Stimulated activated CD4-positive, alpha-beta T cell treated with anti-CD3 and anti-CD28 coated beads, Interleukin-1b, Interleukin-23, amount 100 ng/mL, for 1 hour (primary cell): ENCODE measurements at places on chromosomes 7 and 10.

- DNase-seq: no peak
These were observed 5.7 kb downstream of the AQP1 start for GRCh38 chr7:30917216-30917893.

DNA sequence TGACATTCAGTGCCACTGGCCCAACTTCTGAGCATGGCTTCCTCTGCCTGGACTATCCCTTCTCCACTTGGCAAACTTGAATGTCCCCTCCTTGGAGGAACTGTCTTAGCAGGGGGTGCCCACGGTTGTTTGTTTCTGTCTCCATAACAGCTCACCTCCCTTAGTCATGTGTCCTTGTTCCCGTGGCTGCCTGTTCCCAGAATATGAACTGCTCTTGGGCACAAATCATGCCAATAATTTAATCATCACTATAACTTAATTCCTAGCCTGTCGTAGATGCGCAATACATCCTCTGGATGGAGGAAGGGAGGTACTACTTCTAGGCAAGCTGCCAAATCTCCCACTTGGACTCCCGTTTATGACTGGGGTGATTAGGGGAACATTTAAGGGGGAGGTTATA is 173.1 kb downstream of the MYOF start:
- DNase-seq: no peak

- peak; percentile 23 for DNase-seq
These were observed at the start of gene MDFIC for GRCh38 chr7:114922026-114922651. MDFIC (plus strand) TSS chr7:114922094; CDS start chr7:114923034, 940 bp downstream.

- DNase-seq: no peak
These were observed 119.2 kb upstream of the NPVF start for GRCh38 chr7:25347360-25348066.

GRCh38 chr10:22479419-22479818 is 134.1 kb downstream of the SPAG6 start:
- no peak for DNase-seq

- no peak for DNase-seq
These were observed 228.4 kb upstream of the DGKB start for GRCh38 chr7:15130666-15131541.

GRCh38 chr7:92412745-92413144 is 34.5 kb upstream of the GATAD1 start:
- DNase-seq: no peak

- no peak for DNase-seq
These were observed 120.6 kb downstream of the MTPAP start for GRCh38 chr10:30228417-30229036.

DNA sequence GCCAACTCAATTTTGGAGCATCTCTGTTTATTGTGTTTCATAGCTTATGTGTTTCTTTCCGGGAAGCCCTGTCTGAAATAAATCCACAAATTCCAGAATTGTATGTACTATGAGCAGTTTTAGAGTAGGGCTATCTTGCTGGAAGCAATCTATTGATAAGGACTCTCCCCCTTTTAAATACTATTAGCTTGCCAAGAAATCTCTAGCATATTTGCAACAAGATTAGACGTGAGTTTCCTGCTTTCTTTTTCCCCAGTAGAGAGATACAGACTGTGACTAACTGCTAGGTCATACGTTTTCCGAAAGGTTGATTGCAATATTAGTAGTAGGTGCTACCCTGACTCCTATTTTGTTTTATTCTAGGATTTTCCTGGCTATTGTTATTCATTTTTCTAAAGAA is 277.0 kb downstream of the MALRD1 start:
- DNase-seq: no peak

GRCh38 chr10:101484175-101484745 is 103.8 kb downstream of the POLL start:
- no peak for DNase-seq

DNA sequence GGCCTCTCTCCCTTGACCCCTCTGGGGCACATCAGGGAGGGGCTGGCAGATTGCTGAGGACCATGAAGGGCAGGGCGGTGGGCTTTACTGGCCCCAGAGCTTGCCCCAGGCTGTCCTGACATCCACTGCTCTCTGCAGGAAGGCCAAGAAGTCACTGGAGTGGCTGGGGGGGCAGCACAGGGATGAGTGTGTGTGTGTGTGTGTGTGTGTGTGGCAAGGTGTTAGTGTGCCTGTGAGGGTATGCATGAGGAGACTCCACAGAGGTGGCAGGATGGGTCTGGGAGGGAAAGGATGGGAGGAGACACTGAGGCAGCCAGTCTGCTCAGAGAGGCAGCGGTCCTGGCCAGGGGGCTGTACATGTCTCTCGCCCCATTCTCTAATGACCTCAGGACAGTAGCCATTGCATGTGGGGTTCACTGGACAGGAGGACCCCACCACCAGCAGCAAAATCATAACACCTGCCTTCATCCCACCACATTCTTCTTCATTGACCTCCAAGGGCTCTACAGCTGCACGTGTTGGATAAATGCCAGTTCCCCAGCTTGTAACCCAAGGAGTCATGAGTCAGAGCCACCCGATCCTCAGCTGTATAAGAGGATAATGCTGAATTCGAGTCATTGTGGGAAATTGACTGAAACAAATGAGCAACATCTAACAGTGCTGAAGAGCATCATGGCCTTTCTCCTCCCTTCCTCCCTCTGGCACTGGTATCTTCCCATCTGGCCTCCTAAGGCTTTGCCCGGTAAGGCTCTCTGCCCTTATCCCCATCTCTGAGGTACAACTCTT is 720.5 kb downstream of the GRID1 start:
- no peak for DNase-seq

GRCh38 chr10:43350156-43350555 is 21.3 kb upstream of the FXYD4 start:
- DNase-seq: no peak

- no peak for DNase-seq
These were observed 85.0 kb upstream of the FGL2 start for GRCh38 chr7:77284616-77285015.

DNA sequence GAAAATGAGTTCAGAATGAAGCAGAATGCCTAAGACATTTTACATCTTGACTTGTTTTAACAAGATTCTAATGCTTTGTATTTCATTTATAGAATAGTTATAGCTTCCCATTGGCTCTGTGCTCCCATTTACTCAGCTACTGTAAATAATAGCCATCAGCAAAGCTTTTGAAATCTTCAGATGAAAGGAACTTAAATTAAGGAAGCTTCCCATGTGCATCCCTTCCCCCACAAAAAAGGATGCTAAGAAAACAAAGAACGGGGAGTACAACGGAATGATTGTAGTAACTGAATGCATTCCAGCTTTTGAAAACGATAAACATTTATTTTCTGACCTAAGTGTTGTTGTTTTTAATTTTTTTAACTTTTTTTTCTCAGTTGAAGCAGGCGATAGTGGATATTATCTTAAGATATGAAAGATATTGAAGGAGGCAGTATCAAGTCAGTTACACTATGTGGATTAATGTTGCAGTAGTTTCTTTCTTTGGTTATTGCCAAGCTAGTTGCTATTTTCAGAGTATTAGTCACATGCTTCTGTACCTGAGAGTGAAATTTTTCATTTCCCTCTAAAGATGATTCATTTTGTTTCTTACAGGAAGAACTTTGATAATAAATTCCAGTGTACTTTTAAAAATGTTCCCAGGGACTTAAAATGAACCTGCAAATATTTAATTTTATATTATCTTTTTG is 129.2 kb downstream of the KCND2 start:
- DNase-seq: no peak

- no peak for DNase-seq
These were observed 146.8 kb downstream of the ADCY1 start for GRCh38 chr7:45720989-45721388.

DNA sequence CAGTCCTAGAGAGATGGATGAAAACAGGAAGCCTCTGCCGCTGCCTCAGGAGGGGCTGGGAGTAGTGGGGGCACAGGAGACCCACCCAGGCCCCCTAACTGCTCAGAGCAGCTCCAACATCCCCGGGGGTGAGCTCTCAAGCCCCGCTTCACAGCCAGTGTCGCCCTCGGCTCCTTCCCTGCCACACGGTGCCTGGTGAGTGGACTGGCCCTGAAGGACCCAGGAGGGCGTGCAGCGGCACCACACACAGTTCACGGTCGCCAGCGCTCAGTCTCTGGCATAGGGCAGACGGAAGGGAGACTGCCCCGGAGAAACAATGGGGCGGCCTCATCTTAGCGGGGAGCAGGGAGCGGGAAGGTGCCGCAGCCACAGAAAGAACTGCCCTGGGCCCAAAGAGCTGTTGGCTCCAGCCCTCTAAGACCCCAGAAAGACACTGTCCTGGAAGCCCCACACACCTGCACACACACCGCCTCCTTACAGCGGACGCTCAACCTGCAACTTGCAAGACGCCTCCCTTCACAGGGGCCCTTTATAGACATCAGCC is 1.2 kb downstream of the CLDN15 start:
- no peak for DNase-seq

DNA sequence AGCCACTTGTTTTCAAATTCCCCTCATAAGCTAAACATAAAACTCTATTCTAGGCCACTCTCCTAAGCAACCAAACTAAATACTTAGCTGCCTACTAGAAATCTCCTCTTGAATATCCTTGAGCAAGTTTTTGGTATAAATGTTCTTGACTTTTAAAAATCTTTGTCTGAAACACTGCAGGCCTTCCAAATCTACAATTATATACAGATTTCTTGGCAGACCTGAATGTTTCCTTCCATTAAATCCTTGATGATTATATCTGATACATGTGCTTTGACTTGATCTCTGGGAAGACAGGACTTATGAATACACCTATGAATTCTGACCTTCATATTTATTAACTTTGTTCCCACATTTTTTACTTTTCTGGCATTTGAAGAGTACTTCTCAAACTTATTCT is 314.5 kb downstream of the CACNA2D1 start:
- no peak for DNase-seq

DNA sequence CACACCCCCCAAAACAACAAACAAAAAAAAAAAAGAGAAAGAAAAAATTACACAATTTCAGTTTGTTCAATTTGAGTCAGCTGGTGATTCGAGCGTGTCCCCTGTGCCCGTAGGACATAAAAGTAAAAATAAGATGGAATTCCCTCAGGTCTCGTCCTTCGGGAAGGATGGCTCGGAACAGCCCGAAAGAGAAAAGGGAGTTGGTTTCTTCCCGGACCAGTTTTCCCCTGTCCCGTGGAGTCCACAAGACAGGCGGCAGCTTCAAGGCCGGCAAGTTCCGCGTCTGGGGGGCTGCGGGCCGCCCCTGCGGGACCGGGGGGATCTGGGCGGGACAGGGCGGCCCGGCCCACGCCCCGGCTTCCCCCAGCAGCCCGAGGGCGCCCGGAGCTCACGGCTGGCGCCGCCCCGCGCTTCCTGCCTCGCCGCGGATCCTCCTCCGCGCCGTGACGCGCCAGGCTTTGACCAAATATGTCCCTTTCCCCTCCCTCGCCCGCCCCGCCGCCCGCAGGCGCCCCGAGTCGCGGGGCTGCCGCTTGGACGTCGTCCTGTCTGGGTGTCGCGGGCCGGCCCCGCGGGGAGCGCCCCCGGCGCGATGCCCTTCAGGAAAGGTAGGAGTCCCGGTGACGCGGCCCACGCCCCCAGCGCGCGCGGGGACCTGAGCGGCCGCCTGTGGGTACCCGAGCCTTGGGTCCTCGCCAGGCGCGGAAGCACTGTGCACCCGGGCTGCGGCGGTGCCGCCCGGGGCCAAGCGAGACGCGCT is 55.8 kb downstream of the RBM17 start:
- DNase-seq: peak; percentile 76

- no peak for DNase-seq
These were observed 1691.6 kb upstream of the LRRTM3 start for GRCh38 chr10:65234261-65234660.

- DNase-seq: no peak
These were observed 95.3 kb upstream of the TCERG1L start for GRCh38 chr10:131406676-131407392.

- no peak for DNase-seq
These were observed 5.5 kb upstream of the DUSP5 start for GRCh38 chr10:110492069-110492822.

GRCh38 chr7:17318146-17318545 is 19.7 kb downstream of the AHR start:
- DNase-seq: no peak

GRCh38 chr7:110637252-110637651 is 453.7 kb upstream of the LRRN3 start:
- DNase-seq: no peak

- DNase-seq: no peak
These were observed 54.2 kb downstream of the DNAJC12 start for GRCh38 chr10:67783606-67784294.

DNA sequence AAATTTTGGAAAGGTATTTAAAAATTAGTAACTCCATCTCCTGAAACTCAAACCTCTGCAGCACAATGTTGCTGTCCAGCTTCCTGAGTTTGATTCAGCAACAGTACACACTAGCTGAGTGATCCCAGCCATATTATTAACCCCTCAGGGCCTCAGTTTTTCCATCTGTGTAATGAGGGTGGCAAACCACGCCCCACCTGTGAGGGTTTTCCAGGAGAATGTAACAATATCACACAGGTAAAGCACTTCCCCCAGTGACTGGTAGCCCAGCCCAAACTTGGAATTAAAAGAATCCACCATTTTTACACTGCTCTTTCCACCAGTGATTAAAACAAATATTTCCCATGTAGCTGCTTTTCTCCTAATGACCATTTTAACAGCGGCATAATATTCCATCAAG is 122.4 kb downstream of the SORBS1 start:
- DNase-seq: no peak

DNA sequence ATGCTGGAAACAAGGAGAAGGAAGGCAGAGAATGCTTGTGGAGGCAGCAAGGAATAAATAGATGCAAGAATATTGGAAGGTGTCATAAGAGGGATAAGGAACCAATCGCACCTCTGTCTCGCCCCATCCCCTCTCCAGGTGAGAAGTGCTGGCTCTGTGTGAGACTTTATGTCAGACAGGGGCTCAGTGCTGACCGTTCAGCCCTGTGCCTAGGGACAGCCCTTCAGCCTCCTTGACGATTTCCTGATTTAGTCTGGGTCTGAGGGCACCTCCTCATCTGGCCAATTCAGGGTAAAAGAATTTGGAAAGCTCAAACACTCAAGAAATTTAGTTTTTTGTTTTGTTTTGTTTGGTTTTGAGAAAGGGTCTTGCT is 54.9 kb downstream of the FAM241B start:
- no peak for DNase-seq

DNA sequence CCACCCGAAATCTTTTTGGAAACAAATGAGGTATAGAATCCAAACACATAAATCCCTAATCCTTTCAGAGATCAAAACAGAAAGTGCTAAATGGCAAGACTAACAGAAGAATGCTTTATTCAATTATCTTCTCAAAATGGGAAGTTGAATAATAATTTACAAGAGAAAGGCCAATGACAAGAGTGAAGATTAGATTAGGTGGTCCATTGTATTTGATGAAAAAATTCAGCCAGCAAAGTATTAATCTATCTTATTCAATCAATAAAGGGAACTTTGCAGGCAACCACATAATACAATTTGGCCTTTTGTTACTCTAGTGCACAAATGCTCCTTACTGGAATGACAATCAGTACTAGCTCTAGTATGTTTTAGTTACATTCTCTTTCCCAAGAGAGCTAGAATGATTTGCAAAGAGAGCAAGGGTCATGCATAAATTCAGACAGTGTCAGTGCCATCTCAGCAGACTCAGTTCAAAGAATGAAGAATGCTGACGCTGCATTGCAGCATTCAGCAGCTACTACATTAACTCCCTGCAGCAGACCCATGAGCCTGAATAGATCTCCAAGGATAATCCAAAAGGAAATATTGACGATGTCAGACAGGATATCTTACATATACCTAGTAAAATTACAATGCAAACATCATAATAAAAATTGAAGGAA is 131.8 kb downstream of the ANK3 start:
- no peak for DNase-seq

GRCh38 chr7:93914581-93915066 is 6.9 kb upstream of the GNG11 start:
- DNase-seq: no peak
